ENCODE measurements at places on chromosomes 2 and 18.

DNA sequence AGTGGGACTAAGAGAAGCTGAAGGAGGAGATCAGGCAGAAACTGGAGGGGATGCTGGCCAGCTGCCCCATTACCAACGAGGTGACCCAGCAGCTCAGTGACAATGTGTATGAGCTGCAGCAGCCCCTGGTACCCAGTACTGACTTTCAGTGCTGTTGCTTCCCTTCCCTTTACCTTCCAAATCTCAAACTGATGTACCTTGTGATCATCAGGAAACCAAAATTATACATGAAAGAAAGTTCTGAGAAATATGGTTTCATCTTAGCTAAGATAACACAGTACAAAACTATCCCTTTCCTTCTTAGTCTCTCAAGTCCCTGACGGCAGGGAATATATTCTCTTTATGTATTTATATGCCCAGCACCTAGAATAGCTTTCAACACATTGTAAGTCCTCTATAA, 52.3 kb upstream of the CERS6 start:
- DNase-seq = no peak

DNA sequence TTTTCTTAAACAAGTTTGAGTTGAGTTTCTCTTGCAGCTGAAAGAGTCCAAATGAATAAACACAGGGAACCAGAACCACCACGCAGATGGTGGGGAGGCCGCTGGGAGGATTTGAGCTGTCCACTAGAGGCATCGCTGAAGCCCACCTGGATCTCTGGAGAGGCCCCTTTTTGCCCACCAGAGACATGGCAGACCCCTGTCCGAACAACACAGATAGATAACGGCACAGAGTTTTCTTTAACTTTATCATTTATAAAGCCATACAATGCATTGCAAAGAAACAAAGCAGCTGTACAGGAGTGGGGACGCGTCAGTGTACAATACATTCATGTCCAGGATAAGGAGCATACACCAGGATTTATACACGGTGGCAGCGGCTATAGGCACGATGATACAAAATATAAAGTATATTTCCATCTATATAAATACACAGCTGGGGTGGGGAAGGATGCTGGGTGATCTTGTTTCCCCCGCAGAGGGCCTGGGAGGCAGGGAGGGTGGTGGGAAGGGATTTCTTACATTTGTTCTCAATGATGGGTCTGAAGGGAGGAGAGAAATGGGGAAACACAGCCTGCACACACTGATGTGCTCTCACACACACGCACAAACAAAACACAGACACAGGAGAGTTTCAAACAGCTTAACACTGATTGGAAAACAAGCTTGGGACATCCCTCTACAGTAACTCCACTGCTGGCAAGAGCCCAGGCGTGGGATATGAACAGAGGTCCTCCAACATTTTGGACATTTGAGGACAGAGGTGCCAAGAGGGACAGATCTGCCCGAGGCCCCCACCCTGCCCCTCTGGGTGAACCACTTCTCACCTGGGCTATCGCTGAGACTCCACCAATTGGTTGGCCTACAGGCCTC, 203.0 kb downstream of the TNS1 start:
- no peak for DNase-seq

DNA sequence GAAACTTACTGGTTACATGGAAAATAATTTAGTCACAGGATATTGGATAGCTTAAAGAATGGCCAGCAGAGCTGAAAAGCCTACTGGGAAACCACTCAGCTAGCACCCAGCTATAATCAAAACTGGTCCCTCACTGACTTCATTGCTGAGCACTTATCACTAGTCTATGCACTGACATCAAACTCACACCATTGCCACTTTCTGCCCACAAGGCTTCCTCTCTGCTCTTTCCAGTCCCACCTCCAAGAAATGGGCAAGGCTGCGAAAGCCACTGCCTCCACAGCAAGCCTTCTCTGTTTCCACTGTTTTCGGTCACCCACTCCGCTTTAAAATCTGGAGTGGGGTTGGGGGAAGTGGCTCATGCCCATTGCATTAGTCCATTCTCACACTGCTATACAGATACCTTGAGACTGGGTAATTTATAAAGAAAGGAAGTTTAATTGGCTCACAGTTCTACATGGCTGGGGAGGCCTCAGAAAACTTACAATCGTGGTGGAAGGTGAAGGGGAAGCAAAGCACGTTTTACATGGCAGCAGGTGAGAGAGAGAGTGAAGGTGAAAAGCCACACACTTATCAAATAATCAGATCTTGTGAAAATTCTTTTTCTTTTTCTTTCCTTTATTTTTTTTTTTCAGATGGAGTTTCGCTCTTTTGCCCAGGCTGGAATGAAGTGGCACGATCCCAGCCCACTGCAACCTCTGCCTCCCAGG, 77.0 kb upstream of the CERS6 start:
- no peak for DNase-seq

GRCh38 chr2:108640731-108641130, 78.6 kb upstream of the RANBP2 start:
- no peak for DNase-seq

GRCh38 chr2:150417278-150417677, 70.2 kb downstream of the RND3 start:
- no peak for DNase-seq

DNA sequence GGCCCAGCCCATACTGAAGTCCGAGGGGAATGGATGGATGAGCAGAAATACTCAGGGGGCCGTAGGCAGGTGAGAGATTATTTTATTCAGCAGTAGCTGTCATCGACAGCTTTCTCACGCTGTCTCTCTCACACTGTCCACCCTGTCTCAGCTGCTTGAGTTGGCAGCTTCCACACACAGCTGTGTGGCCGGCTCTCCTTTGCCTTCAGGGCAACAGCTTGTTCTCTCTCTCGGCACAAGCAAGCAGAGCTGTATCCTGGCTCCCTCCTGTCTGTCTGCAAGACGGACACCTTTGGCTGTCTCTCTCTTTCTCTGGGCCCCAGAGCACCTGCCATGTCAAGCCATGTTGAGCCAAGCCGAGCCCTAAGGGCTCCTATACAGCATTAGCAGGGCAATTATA, 9.8 kb upstream of the PAPOLG start:
- DNase-seq = no peak

DNA sequence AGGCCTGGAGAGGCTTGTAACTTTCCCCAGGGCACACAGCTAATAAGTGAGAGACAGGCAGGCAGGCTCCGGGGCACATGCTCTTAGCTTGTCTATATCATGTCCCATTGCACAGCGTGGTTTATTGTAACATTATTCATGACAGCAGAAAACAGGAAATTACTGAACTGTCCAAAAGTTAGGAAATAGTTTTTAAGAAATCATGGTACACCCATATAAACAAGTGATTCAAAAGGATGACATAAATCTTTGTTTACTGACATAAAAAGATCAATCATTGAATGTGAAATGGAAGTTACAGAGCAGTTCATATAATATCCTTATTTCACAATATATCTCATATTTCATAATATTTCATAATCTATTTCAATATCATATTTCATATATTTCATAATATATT, 34.3 kb upstream of the TXNDC2 start:
- no peak for DNase-seq

DNA sequence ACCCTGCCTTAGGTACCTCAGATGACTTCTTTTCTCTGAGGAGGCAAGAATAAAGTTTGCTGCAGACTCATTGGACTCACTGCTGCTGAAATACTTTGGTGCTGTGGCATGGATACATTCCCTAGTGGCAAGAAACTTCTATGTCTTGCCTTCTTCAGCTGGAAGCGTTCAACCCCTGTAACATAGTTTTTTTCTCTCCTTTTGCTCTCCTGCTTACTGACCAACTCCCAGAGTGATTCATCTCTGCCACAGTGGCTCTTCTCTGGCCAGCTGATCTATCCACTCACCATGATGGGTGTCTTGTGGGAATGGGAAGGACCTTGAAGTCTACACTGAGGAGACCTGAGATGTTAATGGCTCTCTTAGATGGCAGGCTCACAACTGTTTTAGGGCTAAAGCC, 309.3 kb upstream of the LRRTM4 start:
- no peak for DNase-seq

DNA sequence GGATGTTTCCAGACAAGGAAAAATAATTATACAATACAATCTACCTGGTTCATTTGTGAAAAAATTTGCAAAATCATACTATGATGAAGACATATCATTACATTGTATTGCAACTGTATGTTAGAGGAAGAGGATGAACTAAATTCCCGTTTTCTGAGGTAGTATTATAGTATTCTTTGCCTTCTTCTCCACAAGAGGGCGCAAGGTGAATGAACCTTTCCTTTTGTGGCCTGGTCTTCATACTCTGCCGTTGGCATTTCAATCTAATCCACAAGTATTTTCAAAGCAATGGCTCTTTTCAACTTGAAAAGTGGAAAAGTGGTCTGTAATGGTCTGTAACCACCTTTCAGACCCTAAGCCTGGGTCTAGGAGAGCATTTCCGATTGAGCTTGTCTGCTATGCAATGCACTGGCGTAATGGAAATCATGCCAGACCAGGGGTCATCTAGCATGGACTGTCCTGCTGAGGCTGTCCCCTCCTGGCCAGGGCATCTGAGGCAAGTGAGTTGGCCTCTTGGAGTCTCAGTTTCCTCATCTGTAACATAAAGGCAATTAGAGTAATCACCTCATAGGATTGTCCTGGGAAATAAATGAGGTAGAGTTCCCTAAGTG, 30.8 kb upstream of the ZNF396 start:
- DNase-seq = peak; percentile 13
